ENCODE measurements at places on chromosomes 3 and 15. TPM values are rescaled to one million over a fixed set of nuclear protein-coding genes. Genes with fewer than 3 reads are reported as not detected.

Gene CFAP100
- not detected for total RNA-seq

Gene C2CD4A
- 0.06 TPM for total RNA-seq

Gene ACTL6A
- total RNA-seq: 43.5 TPM

Gene CLRN1
- not detected for total RNA-seq

Gene OR5K2
- not detected for total RNA-seq

Gene ZMYND10
- 2.8 TPM for total RNA-seq

Gene LYZL4
- not detected for total RNA-seq

Gene SH2D7
- total RNA-seq: not detected

Gene ALDH1A2
- total RNA-seq: 7.0 TPM

Gene EIF1B
- 10.8 TPM for total RNA-seq

Gene TSC22D2
- 5.7 TPM for total RNA-seq

Gene PLA2G4E
- total RNA-seq: not detected

Gene NXPE3
- 18.7 TPM for total RNA-seq

Gene ARRDC4
- 4.4 TPM for total RNA-seq

Gene PAQR9
- 0.25 TPM for total RNA-seq

Gene TTLL13
- under 0.01 TPM for total RNA-seq

Gene SOX14
- not detected for total RNA-seq

Gene FETUB
- not detected for total RNA-seq

Gene SLC27A2
- not detected for total RNA-seq

Gene GOLGA6B
- total RNA-seq: not detected

Measured in aortic smooth muscle cell (primary cell).